Thoracic aorta (tissue), 2 donors: ENCODE measurements at places on chromosomes 6 and 20. TPM values are rescaled to one million over a fixed set of nuclear protein-coding genes. Genes with fewer than 3 reads are reported as not detected.
A peak's percentile ranks its signal among the peaks of the same experiment; 100 is the strongest.

GRCh38 chr6:55868176-55868575, 7.2 kb downstream of the BMP5 start:
- H3K27ac ChIP-seq = no peak overlapping the region
- H3K27me3 ChIP-seq = no peaks in the 10 kb centered on the region
- no peak for DNase-seq
- H3K36me3 ChIP-seq = no peaks in the 10 kb centered on the region

DNA sequence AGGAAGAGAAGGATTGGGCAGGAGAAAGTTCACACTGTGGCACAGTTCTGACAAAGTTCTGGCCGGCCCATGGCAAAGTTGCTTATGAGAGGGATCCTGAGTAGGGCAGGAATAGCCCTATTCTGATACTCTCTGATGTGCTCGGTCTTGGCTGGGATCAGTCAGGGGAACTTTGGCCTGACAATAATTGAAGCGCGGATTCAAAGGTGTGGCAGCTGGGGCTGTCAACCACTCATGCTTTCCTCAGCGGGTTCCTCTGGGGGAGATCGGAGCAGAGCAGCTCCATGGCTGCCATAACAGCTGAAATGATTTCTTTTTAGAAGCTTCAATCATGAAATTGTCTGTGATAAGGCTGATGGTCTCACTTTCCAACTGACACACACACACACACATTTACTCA, 714.1 kb downstream of the DHX35 start:
- no peak overlapping the region for H3K4me3 ChIP-seq
- DNase-seq = no peak
- no peaks in the 10 kb centered on the region for H3K36me3 ChIP-seq
- H3K27me3 ChIP-seq = no peaks in the 10 kb centered on the region
- H3K27ac ChIP-seq = no peak overlapping the region

GRCh38 chr20:32463642-32464400, 105.7 kb downstream of the ASXL1 start:
- H3K4me3 ChIP-seq = no peak overlapping the region
- H3K4me1 ChIP-seq = no peaks in the 10 kb centered on the region
- H3K27ac ChIP-seq = no peak overlapping the region
- H3K36me3 ChIP-seq = no peaks in the 10 kb centered on the region
- no peak for DNase-seq

DNA sequence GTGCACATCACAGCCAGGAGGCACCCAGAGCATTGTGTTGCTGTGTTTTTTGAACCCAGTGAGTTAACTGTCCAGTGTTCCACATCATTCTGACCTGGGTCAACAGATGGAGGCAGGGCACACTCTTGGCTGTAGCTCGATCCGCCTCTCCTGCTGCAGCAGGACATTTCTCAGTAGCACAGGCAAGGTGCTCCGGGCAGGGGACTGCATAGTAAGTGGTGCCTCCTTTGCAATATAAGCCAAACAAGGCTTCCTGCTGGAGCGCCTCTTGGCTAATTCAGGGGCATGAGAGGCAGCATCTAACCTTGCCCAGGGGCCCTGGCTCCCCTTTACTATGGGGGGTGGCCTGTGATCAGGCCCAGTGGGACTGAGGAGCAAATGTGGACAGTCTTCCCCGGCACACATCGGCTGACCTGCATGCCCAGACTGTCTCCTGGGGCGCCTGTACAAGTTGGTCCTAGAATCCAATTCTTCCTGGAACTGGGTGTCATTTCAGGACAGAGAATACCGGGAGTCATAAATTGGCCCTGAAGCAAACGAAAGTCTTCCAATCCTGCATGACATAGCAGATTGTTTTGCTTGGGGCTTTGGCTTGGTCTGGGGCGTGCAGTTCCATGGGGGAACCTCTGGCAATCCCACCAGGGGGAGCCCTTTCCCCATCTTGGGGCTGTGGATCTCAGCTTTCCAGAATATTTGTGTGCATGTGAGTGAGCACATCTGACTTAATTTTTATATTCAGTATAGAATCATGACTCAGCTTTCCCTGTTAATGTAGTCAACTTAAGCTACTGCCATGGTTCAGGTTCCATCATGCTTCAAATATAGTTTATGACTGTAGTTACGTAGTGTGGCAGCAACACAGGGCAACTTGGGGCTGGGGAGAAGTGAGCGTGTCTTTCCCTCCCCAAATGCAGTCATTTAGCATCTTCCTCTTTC, 56.0 kb upstream of the DDR1 start:
- H3K36me3 ChIP-seq = no peaks in the 10 kb centered on the region
- H3K27me3 ChIP-seq = no peaks in the 10 kb centered on the region
- peak overlapping the region; percentile 39 for H3K27ac ChIP-seq
- DNase-seq = peak; percentile 67
- H3K4me1 ChIP-seq = peaks cover 4% of the 10 kb centered on the region
- peak overlapping the region; percentile 23 for H3K4me3 ChIP-seq

DNA sequence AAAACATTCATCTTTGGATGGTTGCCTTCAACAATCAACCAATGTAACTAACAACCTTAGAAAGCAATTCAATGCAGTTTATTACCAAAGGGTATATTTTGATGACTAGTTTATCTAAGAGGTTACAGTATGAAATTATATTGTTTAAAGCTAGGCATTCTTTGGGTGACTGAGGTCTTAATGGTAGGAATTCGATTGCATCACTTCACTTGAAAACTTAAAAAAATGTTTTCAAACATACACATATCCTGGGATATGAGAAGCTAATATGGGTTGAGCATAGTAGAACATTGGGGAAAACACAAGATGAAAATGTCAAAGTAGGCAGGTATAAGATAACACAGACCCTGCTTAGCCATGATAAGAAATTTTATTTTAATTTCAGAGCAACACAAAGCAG, 144.6 kb upstream of the BMP5 start:
- peaks cover 18% of the 10 kb centered on the region for H3K4me1 ChIP-seq
- DNase-seq = no peak
- no peak overlapping the region for H3K4me3 ChIP-seq
- no peaks in the 10 kb centered on the region for H3K27me3 ChIP-seq
- no peaks in the 10 kb centered on the region for H3K36me3 ChIP-seq

DNA sequence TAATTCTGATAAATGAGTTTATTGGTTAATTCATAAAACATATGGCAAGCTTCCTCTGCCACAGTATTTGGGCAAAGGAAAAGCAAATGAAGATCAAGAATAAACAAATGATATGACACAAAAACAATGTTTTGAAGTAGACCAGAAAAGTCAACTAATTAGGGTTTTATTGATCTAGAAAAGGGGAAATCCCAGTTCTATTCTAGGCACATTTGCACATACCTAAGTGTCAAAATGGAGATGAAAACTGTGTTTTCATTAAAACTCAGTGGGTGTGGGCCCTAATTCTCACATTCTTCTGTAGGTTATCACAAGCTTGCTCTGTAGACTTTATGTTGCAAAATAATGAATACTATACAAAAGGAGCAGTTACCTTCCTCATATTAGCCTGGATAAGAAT, 69.0 kb upstream of the TENT5A start:
- H3K4me1 ChIP-seq = no peaks in the 10 kb centered on the region
- no peak for DNase-seq
- H3K27ac ChIP-seq = no peak overlapping the region
- H3K36me3 ChIP-seq = no peaks in the 10 kb centered on the region
- no peak overlapping the region for H3K4me3 ChIP-seq

GRCh38 chr20:59575653-59576052, 28.7 kb upstream of the PHACTR3 start:
- H3K27ac ChIP-seq = no peak overlapping the region
- no peak overlapping the region for H3K4me3 ChIP-seq
- H3K27me3 ChIP-seq = no peaks in the 10 kb centered on the region
- H3K4me1 ChIP-seq = no peaks in the 10 kb centered on the region
- DNase-seq = no peak

DNA sequence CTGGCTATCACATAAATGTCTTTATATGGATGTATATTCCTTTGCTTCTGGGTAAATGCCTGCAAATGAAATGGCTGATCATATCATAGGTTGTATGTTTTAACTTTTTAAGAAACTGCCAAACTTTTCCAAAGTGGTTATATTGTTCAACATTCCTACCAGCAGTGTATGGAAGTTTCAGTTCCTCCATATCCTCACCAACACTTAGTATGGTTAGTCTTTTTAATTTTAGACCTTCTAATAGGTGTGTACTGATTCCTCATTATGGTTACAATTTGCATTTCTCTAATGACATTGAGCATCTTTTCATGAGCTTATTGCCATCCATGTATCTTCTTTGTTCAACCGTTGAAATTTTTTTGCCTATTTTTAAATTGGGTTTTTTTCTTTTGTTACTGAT, 155.4 kb downstream of the ZFAND3 start:
- H3K27ac ChIP-seq = no peak overlapping the region
- no peaks in the 10 kb centered on the region for H3K4me1 ChIP-seq
- no peaks in the 10 kb centered on the region for H3K27me3 ChIP-seq
- H3K4me3 ChIP-seq = no peak overlapping the region

DNA sequence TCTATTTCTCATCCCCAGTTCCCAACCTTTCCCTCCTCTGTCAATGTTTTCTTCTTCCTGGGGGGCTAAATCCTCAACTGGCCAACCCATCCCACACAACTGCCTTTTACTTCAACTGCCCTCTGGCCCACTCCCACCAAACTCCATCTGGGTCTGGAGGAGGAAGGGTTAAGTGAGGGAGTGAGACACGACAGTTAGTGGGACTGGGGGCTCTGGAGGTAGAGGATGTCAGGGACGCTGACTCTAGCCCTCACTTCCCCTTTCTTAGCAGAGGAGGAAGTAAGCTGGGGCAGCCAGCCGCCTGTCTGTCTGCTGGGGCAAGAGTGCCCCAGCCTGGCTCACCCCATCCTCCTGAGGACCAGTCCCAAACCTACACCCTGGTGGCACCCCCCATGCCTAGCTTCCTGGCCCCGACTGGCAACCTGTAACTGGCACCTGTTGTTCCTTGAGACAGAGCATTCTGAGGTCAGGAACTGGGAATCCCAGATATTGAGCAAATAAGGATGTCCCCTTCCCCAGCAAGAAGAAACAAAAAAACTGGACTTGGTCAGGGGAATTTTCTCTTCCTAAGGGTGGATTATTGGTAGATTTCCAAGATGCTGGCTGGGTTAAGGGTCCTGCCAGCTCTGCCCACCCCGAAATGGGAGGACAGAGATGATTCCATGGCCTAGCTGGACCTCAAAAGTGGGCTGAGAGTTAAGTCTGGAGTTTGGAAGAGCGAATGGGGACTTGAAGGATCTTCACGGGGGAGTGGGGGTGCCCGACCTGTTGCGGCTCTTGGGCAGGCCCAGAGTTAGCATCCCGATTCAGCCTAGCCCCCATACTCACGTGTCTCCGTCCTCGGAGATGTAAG, 971 bp downstream of the NFKBIE start:
- peak overlapping the region; percentile 91 for H3K4me3 ChIP-seq
- DNase-seq = no peak
- no peak overlapping the region for H3K27ac ChIP-seq
- H3K4me1 ChIP-seq = peaks cover 27% of the 10 kb centered on the region

- H3K4me1 ChIP-seq = peaks cover 9% of the 10 kb centered on the region
- no peaks in the 10 kb centered on the region for H3K27me3 ChIP-seq
- H3K27ac ChIP-seq = no peak overlapping the region
- no peak for DNase-seq
Observed at GRCh38 chr6:53532061-53532797, 12.7 kb downstream of the GCLC start.

DNA sequence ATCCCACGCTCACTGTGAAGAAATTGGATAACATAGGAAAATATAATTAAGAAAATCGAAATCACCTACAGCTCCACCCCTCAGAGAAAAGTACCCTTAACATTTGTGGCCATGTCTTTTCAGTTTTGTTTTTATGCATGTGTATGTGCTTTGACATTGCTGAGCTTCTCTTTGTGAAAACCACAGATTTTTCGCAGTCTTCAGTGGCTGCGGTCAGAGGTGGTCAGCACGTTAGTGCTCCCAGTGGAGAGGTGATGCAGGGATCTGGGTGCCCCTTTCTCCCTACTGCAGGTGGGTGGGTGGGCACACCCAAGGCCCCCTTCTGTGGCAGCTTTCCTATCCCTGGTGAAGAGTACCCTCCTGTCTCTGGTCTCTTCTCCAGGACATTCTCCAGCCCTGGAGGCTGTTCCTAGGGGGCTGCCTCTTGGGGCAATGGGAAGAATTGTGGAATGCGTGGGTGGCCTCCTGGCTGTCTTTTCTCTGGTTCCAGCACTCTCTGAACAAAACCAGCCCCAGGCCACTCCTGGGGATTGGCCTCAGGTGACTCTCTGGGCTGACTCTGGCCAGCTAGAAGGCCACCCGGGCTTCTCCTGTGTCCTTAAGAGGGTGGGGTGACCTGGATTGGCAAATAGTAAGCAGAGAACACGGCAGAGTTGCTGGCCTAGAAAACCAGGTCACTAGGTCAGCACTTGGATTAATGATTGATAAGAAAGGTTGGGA, 49.8 kb upstream of the FANCE start:
- H3K27ac ChIP-seq = no peak overlapping the region
- H3K36me3 ChIP-seq = no peaks in the 10 kb centered on the region
- H3K27me3 ChIP-seq = no peaks in the 10 kb centered on the region
- H3K4me3 ChIP-seq = no peak overlapping the region

DNA sequence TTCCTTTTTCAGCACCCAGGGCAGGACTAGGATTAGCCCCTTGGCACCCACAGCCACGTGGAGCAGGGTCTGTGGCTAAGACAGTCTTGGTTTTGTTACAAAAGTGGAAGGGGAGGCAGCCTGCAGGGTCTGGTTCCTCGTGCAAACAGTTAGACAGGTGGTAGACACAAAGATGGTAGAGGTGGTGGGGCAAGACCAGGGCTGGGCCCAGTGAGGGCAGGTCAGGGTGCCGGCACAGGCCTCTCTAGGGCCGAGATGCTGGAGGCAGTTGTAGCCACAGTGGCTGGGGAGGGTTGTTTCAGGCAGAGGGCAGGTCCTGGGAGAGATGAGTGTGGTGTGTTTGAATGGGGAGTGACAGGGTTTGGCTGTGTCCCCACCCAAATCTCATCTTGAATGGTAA, 161.6 kb downstream of the SMOC2 start:
- no peaks in the 10 kb centered on the region for H3K27me3 ChIP-seq
- no peak overlapping the region for H3K4me3 ChIP-seq
- H3K4me1 ChIP-seq = no peaks in the 10 kb centered on the region
- DNase-seq = no peak
- peaks cover 14% of the 10 kb centered on the region for H3K36me3 ChIP-seq

DNA sequence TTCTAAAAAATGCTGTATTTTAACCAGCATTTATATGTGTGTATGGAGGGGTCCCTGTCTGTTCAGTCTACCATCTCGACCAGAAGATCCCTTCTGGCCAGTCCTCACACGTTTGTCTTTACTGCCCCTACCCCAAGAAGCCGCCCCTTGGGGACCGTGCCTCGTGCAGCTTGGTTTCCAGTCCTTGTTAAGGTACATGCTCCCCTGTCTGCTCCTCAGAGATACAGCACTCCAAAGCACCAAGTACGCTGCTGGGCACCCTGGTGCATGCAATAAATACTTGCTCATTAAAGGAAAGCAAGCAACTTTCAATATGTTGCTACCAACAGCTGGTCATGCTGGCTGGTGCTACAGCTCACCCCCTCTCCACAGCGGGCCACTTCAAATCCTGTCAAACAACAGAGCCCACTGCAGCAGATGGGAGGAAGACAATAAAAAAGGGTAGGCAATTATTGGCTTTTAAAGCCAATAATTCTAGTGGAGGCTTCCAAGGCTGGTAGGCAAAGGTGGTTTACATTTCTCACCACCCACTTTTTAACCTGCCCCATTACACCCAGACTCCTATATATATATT, 61.6 kb downstream of the PSMG4 start:
- H3K27me3 ChIP-seq = no peaks in the 10 kb centered on the region
- no peaks in the 10 kb centered on the region for H3K36me3 ChIP-seq

RPS21 gene
- total RNA-seq = 1,025 TPM

SNRPB2 gene
- total RNA-seq = 14.9 TPM

GRM1 gene
- not detected for total RNA-seq

TREM1 gene
- total RNA-seq = 3.1 TPM

CD109 gene
- 12.6 TPM for total RNA-seq

MARCKS gene
- total RNA-seq = 34.3 TPM

PAK1IP1 gene
- 19.4 TPM for total RNA-seq

KCNK17 gene
- total RNA-seq = 11.6 TPM

EBF4 gene
- total RNA-seq = 16.6 TPM

ABHD16B gene
- not detected for total RNA-seq

DEFB132 gene
- not detected for total RNA-seq

CHMP4B gene
- total RNA-seq = 69.5 TPM
